ENCODE measurements at places on chromosomes 2 and 18.

- no peak for DNase-seq
These were observed 10.4 kb downstream of the MEIS1 start for GRCh38 chr2:66445076-66445924.

- DNase-seq: no peak
These were observed 967.3 kb downstream of the BCL11A start for GRCh38 chr2:59586176-59586575.

DNA sequence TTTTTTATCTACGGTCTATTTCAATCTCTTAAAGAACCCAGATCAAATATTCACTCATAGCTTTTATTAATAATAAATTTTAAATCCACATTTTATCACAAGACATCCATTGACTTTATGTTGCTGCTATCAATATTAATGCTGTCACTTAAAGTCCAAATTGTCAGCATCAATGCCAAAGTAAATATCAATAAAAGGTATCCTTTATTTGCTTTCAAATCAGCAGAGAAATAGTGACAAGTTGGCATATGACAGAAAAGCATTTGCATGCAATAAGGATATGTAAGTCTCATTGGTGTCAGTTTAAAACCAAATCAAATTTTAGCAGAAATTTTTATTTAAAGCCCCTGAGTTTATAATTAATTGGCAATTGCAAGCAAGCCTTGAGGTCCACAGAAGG lies 775.4 kb downstream of the ADCYAP1 start:
- DNase-seq: no peak

- no peak for DNase-seq
These were observed 50.6 kb upstream of the OSR1 start for GRCh38 chr2:19409046-19409445.

DNA sequence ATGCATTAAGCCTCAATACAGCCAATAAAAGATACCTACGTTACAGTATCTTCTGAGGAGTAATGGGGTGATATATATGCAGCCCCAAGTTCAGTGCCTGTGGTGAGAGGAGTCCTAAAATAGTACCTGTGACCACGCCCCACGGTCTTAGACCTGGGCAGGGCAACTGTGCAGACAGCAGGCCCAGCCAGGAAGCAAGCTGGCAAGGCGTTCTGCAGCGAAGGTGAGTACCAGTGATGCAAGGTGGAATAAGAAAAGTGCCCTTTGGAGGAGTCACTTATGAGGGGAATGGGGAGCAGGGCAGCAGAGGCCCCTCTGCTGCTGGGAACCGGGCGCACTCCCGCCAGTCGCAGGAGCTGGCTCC lies 12.7 kb upstream of the MAP3K2 start:
- no peak for DNase-seq

GRCh38 chr2:161122772-161123530 lies 37.3 kb upstream of the TANK start:
- DNase-seq: no peak

- DNase-seq: no peak
These were observed 58.0 kb upstream of the TMEM178A start for GRCh38 chr2:39607538-39608262.

GRCh38 chr2:219695145-219695709 lies 67.8 kb downstream of the SLC4A3 start:
- no peak for DNase-seq

DNA sequence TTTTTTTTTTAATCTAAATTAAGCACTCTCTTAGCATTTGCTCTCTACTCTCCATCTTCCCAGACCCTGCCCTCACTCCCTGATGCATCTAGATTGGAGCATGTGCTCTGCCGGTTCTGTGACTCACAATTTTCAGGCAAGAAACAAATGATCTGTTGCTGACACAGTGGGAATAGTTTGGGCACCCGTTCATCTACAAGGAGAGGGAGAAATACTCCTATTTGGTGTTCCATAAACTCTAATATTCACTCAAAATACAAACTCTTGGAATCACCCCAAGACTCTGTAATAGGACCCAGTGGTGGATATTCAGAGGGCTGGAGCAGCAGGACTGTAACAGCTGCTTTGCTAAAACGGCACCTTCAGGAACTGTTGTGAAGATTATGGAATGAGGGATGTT lies 37.1 kb upstream of the LINC00305 start:
- DNase-seq: no peak
